Neural crest cell (in vitro differentiated cells): ENCODE measurements at places on chromosomes 2 and 18.

DNA sequence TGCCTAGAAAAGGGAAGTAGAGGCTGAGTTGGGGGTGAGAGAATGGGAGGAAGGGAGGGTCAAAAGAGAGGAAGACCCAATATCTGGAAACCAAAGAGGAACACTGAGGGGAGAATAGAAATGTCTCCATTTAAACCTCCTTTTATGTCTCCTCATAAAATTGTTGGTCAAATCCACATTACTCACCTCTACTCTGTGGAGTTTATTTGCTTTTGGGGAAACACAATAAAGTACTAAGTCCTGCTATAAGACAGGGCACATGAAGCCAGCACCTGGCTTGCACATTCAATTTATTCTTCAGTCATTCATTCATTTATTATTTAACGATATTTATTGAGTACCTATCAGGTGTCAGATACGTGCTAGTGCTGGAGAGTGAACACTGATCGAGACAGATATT lies 60.3 kb upstream of the NFE2L2 start:
- DNase-seq, result no peak

GRCh38 chr2:239558661-239559060 lies 157.8 kb upstream of the HDAC4 start:
- DNase-seq, result no peak

GRCh38 chr18:49591775-49592174 lies 29.9 kb downstream of the LIPG start:
- DNase-seq, result no peak

DNA sequence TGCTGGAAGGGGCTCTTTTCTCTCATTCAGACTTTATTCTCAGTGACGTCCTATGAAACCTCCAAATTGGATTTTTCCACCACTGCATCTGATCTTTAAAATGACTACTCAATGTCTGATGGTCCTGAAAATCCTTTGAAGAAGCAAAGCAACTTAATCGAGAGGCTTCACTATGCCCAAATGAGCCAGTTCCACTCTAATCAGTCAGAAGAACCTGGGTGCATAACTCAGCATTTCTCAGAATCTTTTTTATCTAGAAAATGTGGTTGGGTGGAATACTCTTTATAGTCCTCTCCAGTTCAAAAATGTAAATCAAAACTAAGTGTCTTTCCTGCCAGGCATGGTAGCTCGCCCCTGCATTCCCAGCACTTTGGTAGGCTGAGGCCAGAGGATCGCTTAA lies 60.7 kb downstream of the PRELID3A start:
- DNase-seq, result no peak

GRCh38 chr2:16861530-16861929 lies 195.9 kb upstream of the CYRIA start:
- no peak for DNase-seq

DNA sequence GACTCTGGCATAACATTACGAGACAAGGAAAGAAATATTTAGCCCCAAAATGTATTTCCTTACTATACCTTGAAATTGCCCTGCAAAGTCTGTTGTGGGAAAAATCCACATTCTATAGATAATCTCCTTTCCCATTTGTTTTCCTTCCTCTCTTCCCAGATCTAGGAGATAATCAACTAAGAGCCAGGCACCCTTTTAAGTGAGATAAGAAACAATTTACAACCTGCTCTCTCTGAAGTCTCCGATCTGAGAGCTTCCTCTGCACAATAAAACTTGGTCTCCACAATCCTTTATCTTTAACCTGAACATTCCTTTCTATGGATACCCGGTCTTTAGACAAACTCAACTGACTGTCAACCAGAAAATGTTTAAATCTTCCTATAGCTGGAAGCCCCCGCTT lies 1160.7 kb upstream of the NRXN1 start:
- DNase-seq, result no peak

DNA sequence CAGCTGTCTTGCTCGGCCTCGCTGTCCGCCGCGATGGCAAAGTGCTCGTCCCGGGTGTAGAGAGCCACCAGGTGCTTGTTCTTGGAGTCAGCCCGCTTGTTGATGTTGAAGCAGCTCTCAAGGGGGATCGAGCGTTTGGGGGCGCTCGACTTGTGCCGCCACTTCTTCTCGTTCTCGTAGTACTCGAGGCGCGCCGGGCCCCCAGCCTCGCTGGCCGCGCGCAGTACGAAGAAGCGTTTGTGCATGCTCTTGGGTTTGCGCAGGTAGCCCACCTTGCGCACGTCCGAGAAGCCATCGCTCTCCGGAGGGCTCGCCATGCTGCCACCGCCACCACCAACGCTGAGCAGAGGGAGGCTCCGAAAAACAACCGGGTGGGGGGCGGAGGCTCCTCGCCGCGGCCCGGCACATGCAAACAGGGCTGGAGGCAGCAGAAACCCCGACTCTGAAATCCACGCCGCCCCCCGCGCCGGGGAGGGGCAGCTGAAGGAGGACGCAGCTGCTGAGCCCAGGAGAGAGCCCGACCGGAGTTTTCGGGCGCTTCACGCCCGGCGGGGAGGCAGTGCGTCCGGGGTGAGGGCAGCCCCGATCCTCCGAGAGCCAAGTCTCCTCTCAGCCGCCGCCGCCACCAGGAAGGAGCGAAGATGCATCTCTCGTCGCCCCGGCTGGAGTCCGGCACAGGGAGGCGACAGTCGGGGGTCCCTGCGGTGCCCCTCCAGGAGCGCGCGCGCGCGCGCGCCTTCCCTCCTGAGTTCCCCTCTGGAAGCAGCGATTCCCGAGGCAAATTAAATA lies 1.0 kb downstream of the IRS1 start:
- DNase-seq, result no peak

DNA sequence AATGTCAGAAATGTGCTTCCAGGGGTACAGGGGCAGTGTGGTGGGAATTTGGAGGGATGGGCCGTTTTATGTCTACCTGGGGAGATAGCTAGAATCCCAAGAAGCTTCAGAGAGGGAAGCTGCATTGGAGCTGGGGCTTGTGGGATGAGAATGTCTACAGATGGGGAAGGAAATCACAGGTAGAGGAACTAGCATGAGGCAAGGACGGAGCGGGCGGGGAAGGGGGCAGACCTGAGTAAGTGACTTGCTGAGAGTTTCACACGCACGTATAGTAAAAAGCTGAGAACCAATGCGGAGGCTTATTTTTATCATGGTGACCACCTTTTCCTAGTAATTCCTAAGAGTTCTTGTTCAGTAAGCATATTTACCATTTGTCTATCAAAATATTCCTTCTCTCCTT lies 6.3 kb downstream of the C2orf80 start:
- DNase-seq, result no peak

DNA sequence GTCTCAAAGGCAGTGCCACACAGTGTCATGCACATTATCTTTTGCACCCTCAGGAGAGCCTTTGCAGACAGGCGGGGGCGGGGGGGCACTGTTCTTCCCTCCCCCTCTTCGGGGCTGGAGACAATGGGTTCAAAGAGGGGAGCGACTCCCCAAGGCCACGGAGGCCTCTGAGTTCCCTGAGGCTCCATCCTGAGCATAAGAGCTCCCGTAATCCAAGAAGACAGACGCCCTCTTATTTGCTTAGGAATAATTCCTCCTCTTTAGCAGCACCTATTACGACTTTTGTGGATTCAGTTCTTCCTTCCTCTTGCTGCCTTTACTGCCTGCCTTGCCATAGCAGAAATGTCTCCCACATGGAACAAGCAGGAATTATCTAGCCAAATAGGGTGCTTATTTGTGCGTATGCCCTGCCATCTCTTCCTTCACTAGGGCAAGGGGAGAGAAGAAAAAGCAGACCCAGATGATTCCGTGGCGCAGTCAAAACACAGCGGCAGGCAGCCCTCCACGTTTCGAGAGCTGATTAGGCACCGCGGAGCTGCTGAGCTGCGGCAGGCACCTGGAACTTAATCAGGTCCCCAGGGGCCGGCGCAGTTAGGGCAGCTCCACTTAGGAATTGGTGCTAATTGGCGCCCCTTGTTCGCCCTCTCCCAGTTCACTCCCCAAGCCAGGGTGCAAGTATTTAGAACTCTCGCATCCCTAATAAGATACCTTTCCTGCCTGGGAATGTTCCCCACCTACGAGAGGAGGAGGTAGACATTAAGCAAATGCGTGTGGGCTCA lies 233.4 kb upstream of the MYT1L start:
- DNase-seq, result no peak

- no peak for DNase-seq
Observed at GRCh38 chr2:43178602-43179542, 47.5 kb downstream of the ZFP36L2 start.

DNA sequence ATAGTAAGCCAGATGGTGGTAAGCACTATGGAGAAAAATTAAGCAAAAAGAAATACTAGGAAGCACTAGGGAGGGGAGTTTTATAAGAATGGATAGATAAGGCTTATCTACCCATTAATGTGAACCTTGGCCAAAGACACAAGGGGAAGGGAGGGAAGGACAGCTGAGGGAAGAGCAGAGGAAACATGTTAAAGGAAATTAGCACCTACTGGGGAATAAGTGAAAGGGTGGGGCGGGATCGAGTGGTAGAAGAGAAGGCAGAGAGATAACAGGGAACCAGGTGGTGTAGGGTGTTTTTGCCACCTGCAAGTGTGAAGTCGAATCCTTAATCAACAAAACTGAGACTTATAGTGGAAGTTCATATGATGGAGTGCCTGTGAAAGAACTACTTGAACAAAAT lies 1.7 kb downstream of the UNC80 start:
- DNase-seq, result no peak

GRCh38 chr2:24850944-24851343 lies 57.7 kb downstream of the CENPO start:
- no peak for DNase-seq

GRCh38 chr2:122706757-122707223 lies 951.3 kb downstream of the TSN start:
- DNase-seq, result no peak

DNA sequence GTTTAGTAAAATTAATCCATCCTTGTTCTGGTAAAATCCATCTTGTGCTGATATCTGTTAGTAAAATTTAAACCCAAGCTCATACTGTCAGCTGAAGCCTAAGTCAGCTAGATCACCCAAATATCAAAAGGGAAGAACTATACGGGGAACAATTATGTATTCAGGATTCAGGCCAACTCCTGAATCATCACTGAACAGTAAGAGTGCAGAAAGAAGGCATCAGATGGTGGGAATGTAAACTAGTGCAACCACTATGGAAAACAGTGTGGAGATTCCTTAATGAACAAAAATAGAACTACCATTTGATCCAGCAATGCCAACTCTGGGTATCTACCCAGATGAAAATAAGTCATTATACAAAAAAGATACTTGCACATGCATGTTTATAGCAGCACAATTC lies 81.8 kb downstream of the RAPGEF4 start:
- no peak for DNase-seq

DNA sequence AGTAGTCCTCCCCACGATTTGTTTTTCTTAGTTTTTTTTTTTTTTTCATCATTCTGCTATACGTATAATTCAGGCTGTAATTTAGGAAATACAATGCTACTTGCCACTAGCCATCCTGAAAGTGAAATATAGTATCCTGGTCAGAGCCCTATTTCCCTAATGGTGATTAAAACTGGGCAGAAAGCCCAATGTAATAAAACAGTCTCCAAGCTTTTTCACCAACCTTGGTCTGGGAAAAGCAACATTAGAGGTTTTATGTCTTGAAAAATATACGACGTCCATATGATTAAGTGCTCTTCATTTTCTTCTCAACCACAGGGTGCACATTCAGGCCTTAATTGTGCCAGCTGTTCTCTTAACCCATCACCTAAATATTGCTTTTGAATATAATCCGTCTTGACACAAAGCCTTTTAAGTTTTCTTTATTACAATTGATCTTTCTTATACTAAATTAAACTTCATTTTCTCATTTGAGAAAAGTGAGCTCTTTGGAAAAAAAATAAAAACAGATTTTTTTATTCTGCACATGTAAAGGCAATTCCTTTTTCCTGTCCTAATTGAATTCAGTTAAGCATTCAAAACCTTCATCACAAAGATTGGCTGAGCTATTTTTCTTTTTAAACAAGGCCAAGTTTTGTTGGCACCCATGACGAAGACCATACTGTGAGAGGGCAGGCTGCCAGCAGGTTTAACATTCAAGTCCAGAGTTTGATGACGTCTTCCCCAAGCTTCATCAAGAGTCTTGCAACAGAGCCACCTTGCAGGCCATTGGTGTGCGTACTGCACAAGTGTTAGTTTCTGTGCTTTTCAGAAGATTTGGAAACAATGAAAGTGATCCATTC lies 52.7 kb downstream of the MAP2 start:
- DNase-seq, result no peak

- DNase-seq, result no peak
Observed at GRCh38 chr2:173589604-173590275, 235.1 kb downstream of the CDCA7 start.

- no peak for DNase-seq
Observed at GRCh38 chr18:13438507-13439056, 220.0 kb downstream of the LDLRAD4 start.

DNA sequence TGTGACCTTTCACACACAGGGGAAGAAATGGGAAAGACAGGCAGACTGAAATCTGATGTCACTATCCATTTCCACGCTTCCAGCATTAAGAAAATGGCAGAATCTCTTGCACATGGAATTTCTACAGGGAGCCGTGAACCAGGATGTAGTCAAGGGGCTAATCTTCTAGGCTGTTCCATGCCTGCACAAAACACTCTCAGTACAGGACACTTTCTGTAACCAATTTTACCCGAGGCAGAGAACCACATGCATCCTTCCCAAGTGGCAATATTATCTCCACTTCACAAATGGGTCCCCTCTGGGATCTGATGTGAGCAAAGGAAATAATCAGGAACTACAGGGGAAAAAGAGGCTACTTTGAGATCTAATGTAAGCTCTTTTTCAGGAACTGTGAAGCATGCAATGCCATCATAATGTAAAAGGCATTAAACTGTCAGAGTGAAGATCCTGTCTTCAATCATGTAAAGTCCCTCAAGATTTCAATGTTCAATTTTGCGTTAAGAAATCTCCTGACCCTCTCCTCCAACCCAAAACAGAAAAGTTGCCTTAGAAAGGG lies 236.9 kb downstream of the RBM43 start:
- no peak for DNase-seq

DNA sequence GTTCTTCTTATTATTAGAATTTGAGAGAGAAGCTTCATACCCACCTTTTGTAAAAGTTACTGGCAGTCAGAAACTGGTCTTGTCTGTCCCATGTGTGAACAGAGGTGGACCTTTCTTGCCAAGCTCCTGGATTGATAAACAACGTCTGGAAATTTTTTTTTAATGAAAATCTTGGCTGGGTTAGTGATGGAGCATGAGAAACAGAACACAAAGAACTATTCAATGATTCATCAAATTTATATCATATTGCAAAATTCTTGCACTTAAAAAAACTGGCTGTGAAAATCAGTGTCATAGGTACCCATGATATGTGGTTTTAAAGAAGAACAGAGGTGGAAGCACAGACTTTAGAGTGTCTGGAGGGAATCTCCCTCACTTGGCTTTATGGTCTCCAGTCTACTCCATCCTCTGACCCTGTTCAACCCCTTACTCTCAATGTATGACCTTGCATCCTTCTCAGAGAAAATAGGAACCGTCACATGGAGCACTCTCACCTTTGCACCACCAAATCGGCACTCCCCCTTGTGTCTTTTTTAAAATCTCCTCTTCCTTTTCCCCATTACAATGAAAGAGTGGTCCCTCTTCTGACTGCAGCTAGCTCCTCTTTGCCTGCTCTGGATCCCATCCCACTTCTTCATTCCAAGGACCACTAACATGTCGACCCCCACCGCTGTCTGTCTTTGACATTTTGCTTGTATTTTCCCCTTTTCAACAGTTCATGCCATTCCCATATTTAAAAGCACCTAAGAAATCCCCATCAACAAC lies 58.2 kb downstream of the COPS8 start:
- DNase-seq, result no peak
